Stimulated activated CD8-positive, alpha-beta memory T cell treated with anti-CD3 and anti-CD28 coated beads, Interleukin-12 subunit alpha, Interleukin-12 subunit beta, amount 100 ng/mL, for 1 hour (primary cell): ENCODE measurements at places on chromosomes 1 and 21.

DNA sequence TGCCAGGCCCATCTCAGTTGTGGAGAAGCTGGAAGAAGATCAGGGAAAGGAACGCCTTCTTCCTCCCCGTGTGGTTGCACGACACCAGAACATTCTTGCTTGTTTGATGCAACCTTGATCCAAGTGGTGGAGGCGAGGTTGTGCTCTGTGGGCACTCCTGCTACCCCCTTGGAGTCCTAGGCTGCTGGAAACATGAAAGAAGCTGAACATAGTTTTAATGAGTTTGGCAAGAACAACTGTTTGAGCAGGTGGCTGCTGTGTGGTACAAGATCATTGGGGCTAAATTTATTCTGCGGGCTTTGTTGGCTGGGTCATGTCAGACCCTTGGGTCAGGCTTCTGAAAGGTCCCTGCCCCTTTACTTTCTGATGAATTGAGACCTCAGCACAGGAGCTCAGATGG is 5.9 kb downstream of the KAZN start:
- DNase-seq = no peak

- no peak for DNase-seq
These were observed 77.8 kb downstream of the TNR start for GRCh38 chr1:175665616-175666015.

GRCh38 chr1:243390162-243390791 is 134.4 kb downstream of the SDCCAG8 start:
- DNase-seq = no peak

DNA sequence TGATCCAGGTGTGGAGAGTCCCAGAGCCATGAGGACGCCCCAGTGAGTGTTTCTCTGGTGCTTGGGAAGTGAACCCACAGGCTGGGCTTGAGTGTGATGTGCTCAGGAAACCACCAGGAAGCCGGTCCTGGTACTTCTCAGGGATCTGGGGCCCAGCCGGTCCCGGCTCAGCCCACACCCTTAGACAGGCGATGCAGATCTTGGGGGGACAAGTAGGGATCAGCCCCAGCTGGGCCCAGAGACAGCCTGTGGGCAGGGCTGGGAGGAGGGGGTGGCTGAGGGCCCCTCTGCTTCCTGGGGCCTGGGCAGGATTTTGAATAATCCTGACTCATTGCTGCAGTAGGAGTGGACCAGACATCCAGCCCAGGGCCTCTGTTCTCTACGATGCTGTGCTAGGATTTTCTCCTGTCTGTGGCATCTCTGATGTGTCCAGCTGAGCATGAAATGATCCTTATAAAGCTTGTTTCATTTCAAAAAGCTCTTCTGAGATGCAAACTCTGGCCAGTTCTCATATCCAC is 698.0 kb downstream of the PTPRU start:
- DNase-seq = no peak

GRCh38 chr1:15749399-15750291 is 7.3 kb downstream of the TMEM82 start:
- no peak for DNase-seq

DNA sequence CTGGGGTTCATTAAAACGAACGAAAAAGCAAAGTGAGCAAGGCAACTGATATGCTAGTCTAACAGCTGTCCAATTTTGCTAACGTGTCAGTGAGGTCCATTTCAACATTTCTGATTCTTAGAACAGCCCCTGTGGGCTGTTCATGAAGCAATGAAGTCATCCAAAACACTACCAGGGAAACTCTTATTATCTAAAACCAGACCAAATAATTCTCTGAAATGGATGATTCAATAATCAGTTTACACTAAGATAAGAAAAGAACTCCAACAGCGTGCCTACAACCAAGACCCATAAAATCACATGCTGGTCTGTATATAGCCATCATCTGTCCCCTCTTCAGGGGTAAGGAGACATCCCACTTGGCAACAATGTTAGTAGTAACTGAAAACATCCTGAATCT is 122.7 kb downstream of the TGFBR3 start:
- no peak for DNase-seq
